ENCODE measurements at places on chromosomes 3 and 15.
A peak's percentile ranks its signal among the peaks of the same experiment; 100 is the strongest.

- no peak for DNase-seq
Measured at GRCh38 chr3:134448664-134449063, 37.1 kb downstream of the ANAPC13 start.

- DNase-seq, result no peak
Measured at GRCh38 chr3:173078525-173078924, 62.5 kb downstream of the SPATA16 start.

DNA sequence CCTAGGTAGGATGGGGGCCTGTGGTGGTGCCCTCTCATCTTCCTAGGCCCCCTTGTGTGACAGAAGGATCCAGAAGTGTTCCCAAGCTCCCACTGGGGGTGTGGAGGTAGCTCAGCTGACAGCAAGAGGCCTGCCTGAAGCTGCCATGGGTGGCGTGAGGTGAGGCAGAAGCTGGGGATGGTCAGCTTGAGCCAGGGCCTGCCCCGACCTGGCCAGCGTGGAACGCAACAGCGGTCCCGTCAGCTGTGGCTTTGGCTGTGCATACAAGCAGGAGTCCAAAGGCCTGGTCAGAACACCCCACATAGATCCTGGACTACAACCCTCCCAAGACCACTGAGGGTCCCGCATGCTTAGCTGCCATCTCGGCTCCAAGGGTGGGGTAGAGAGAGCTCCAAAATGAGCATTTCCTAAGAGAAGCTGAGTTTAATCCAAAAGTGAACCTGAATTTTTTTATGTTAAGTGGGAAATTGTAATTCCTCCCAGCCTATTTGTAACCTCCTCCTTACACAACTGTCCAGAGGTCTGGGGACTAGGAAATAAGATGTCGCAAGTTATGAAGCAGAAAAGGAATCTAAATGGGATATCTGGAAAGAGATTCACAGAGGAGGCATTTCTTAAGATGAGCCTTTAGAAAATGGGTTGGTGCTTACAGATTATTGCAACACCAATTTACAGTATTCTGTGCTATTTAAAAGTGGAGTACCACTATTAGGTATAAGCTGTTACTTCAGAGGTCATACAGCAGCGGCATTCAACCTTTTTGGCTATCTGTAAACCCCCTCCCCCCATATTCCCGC, 9.9 kb upstream of the PLA2G4D start:
- no peak for DNase-seq

- no peak for DNase-seq
Measured at GRCh38 chr3:114217266-114217665, 20.1 kb downstream of the ZNF80 start.

- no peak for DNase-seq
Measured at GRCh38 chr3:144109944-144110343, 138.3 kb downstream of the DIPK2A start.

DNA sequence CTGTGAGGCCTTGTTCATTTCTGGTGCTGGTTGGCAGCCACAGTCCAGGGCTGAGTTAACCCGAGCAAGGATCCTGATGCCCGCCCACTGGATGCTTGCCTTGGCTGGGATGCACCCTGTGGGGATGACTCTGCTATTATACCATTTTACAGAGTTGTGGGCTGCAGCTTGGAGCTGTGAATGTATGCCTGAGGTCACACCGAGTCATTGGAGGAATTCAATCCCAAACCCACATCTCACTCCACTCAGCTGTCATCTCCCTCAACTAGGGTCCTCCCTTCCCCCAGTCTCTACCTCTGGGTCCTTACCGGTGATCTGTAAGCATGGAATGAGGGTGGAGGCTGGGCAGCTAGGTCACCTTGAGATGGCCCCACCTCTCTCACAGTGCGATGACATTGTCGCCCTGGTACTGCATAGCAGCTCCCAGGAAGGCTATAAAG, 22.1 kb downstream of the MAPKAPK3 start:
- no peak for DNase-seq

GRCh38 chr3:151327571-151328198, 1.7 kb downstream of the P2RY13 start:
- DNase-seq, result peak; percentile 27

GRCh38 chr15:99406716-99407487, 155.6 kb downstream of the LRRC28 start:
- no peak for DNase-seq

DNA sequence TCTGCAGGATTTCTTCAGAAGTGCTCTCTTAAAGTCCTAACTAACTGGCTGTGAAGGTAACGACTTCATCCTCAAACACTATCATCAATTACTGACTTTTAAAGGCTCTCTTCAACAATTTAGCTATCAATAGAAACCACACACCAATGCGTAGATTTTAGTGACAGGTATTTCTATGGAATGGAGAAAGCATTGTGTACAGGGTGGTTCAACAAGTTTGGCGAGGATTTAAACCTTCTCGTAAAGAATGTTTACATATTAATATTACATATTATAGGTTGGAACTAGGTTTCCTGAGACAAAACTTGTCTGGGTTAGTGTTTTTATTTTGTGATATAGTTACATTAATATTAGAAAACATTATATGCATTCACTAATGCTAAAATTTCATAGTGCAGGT, 233.6 kb downstream of the CHL1 start:
- peak; percentile 0 for DNase-seq

DNA sequence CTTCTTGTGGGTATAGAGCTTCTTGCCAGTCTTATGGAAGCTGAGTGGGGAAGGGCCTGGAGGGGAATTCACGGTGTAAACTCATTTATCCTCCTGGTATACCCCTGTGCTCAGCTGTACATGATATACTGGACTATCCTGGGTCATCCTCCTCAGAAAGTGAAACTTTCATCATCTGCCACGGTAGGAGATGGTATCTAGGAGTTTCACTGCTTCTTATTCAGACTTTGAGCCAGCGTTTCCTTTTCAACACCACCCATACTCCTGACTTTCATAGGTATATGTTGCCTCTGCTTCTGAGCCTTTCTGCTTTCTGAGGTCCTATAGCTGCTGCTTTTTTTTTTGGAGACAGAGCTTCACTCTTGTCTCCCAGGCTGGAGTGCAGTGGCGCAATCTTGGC, 15.6 kb downstream of the SENP5 start:
- DNase-seq, result no peak

- DNase-seq, result no peak
Measured at GRCh38 chr3:72263223-72263990, 478.5 kb upstream of the PROK2 start.

DNA sequence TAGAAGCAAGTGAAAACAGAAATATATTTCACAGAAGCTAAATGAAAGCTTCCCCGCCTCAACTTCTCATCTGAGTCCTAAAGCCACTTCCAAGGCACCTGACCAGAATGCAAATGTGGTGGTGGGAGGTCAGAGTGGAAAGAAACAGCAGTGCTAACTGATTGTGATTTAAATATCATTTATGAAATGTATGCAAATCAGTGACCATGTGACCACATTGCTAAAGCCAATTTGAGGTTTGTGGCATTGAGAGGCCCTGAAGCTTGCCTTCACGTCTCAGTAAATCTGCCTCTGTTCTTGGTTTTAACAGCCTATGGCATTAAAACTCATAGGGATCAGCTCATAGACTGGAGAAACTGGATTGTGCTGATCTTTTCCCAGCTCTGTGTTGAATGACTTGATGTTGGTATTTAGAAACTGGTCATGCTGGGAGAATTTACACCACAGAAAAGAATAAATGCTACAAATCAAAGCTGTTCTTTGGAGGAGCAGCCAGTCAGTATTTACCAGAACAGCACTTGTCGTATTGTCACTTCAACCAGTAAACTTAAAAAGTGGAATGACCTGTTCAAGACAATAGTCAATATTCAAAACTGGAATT, 481.4 kb upstream of the ALCAM start:
- no peak for DNase-seq

- no peak for DNase-seq
Measured at GRCh38 chr3:4806535-4807108, 172.6 kb upstream of the BHLHE40 start.

DNA sequence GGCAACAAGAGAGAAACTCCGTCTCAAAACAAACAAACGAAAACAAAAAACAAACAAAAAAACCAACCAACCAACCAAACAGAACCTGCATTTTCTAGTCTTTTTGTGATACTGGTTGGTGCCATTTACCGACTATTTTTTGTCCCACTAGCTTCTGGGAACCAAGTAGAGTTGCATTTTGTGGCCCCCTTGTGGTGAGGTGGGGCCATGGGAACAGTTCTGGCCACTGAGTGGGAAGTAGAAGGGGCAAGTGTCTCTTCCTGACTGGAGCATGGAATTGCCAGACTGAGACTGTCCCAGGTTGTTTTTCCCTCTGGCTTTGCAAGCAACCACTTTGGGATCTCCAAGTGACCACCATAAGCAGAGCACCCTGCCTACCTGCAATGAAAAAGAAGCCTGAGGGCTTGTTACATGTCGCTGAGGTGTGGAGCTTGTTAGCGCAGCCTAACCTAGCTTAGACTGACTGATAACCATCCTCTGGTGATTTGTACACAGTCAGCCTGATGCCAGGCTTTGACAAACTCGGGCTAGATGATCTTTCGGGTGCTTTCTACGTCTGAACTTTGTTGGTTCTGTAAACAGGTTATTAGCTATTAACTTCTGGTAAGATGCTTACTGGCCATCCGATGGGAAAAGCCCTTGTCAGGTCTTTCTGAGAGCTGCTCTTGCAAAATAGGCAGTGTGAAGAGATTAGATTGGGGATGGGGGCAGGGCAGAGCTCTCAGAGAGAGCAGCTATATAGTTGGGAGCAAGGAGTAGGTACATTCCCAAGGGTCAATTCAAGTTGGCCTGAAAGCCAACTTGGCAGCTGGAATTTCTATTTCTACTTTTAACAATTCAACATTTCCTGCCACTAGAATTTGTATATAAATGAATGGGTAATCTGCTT, 172.2 kb downstream of the SSR3 start:
- peak; percentile 75 for DNase-seq

DNA sequence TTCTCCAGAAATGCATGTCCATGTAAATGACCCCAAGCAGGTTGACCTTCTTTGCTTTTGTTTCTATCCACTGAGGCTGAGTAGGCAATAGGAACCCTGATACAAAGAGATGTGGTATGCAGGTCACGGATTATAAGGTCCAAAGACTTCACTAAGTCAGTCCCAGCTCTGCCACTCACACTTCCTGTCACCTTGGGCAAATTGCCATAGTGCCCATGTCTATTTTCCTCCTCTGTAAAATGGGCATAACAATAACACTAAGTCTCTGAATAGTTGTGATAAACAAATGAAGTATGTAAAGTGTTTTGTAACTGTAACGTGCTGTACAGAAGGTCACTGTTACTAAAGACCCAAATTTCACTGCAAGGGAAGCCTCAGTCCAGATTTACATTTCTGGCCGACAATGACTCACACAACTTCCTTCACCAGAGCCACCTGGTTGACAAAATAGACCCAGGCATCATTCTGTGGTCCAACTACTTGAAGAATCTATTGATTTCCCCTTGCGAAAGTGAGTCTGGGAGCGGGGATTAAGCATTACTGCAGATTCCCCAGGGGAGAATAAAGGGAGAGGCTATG, 175.4 kb upstream of the LPP start:
- no peak for DNase-seq

DNA sequence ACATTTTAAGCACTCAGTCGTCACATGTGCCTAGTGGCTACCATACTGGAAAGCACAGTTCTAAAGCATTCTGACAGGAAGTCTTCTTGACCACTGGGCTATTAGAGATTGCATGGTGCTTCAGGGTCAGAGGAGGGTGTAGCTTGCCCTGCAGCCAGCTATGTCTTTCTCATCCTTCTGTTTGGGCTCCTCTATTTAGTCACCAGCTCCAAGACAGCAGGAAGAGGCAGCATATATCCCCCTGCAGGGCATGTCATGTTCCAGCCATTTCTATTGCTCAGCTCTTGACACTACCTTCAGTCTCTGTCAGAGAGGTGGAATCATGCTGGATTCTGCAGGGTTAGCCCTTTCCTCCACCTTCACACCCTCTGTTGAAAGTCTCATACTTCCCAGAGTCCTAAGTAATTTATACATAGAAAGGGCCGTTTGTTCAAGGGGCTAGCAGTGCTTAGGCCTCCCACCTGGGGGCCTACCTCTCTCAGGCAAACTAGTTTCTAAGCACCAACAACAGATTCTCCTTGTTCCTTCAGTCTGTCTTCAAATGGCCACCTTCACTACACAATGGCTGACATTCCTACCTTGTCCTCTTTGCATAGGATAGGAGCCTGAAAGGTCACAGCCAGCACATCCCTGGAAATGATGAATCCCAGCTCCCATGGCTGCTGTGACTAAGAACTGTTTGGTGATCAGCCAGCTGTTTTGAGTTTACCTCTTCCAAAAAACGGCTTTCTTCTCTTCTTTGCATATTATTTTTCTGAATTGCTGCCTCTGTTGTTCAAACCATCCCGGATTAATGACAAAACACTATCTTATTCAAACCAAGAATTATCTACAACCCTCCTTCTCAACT, 115.7 kb upstream of the BFSP2 start:
- DNase-seq, result no peak

DNA sequence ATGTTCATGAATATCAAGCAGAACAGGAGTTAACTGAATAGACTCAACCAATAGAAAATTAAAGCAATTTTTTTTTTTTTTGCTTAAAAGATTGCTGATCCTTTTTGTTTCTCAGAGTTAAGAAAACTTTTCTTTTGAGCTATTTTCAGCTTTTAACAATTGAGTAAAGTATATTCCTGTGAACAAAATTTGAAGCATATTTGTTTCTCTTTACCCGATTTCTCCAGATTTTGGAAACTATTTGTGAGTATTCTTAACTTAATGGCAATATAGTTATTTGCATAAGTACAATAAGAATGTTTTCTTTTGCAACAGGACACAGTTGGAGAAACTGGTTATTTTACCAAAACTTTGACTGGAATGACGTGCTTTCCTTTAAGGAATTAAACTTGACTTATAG, 53.4 kb upstream of the C15orf39 start:
- DNase-seq, result no peak

GRCh38 chr15:96102631-96103030, 227.9 kb upstream of the NR2F2 start:
- no peak for DNase-seq

DNA sequence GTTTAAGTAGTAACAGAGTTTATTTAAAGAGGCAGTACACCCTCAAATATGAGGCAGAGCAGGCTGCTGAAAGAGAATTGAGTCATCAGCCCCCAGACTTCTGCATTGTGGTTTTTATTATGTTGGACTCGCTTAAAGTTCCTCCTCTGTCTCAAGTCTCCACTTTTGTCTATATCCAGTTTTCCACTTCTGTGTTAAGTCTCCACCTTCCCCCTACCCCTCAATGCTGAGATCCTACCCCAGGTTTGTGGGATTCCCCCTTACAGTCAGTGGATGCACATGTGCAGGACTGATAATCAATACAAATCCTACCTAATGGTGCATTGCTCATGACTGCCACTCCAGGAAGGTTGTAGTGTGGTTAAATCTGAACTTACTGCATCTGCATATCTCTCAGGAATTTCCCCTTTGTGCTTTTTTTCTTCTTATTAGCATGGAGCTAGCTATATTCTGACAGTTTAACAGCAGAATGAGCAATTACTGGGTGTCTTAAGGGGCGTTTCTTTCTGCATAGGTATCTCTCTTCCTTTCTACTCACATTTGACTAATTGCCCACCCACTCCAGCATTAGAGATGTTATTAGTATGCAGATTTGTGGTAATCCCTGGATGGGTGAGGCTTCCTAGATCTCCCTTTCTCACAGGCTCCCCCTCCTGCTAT, 11.9 kb upstream of the CD200R1L start:
- DNase-seq, result no peak

GRCh38 chr3:133948131-133948810, 52.6 kb upstream of the RAB6B start:
- no peak for DNase-seq

GRCh38 chr15:89419370-89419984, 76.9 kb downstream of the RHCG start:
- no peak for DNase-seq

Data from DMS53 (cell line).